Adrenal gland (tissue), 19 donors: ENCODE measurements at places on chromosomes 6 and 20. TPM values are rescaled to one million over a fixed set of nuclear protein-coding genes. Genes with fewer than 3 reads are reported as not detected.
A peak's percentile ranks its signal among the peaks of the same experiment; 100 is the strongest.

GRCh38 chr6:32189742-32190053 is 304 bp downstream of the PBX2 start:
- DNase-seq, result no peak
- peaks cover 16% of the 10 kb centered on the region for H3K4me1 ChIP-seq
- H3K4me3 ChIP-seq, result peak overlapping the region; percentile 65

DNA sequence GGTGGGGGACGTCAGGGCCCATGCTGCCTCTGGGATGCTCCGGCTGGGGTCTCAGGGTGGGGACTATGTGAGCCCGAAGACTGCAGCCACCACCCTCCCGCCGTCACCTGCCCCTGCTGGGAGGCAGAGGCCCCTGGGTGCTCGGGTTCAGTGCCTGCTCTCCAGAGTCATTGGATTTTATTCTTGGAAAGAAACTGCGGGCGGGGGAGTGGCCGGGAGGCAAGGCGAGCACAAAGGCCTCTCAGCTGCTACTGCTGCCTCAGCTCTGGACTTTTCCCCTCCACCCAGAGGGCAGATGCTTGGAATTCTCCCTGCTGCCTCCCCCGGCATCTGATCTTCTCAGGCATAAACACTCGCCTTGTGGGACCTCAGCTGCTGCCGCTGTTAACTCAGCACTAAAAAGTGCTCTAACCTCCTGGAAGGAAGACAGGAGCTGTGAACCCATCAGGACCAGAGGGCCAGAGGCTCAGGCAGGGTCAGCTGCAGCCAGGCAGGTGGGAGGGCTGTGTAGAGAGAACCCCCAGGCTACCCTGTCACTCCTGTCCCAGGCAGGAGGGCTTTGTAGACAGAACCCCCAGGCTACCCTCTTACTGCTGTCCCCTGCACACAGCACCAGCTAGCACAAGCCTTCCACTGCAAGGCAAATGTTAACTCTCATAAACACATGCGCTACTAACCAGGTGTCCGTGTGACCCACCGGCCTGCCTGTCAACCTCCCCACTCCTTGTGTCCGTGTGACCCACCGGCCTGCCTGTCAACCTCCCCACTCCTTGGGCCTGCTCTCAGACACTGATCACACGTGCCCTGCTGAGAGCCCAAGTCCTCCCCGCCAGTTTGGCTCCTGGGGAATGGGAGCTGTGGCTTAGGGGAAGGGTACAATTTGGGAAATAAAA is 9.4 kb upstream of the FRMD1 start:
- H3K36me3 ChIP-seq, result no peaks in the 10 kb centered on the region
- H3K27ac ChIP-seq, result no peak overlapping the region
- no peak overlapping the region for H3K4me3 ChIP-seq
- DNase-seq, result peak; percentile 21
- H3K27me3 ChIP-seq, result no peaks in the 10 kb centered on the region

CDKN1A gene
- 62.3 TPM for total RNA-seq

ABHD16B gene
- not detected for total RNA-seq

DNA sequence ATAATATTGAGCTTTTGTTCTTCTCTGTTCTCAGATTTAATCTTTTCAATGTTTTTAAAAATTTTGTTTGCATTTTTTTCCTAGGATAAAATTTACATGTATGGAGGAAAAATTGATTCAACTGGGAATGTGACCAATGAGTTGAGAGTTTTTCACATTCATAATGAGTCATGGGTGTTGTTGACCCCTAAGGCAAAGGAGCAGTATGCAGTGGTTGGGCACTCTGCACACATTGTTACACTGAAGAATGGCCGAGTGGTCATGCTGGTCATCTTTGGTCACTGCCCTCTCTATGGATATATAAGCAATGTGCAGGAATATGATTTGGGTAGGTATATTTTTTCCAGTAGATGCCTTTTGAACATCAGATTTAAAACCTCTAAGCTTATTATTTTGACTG is 89.8 kb downstream of the ATRN start:
- no peak overlapping the region for H3K27ac ChIP-seq
- no peaks in the 10 kb centered on the region for H3K27me3 ChIP-seq
- no peak overlapping the region for H3K4me3 ChIP-seq
- H3K4me1 ChIP-seq, result peaks cover 5% of the 10 kb centered on the region
- DNase-seq, result no peak

DNA sequence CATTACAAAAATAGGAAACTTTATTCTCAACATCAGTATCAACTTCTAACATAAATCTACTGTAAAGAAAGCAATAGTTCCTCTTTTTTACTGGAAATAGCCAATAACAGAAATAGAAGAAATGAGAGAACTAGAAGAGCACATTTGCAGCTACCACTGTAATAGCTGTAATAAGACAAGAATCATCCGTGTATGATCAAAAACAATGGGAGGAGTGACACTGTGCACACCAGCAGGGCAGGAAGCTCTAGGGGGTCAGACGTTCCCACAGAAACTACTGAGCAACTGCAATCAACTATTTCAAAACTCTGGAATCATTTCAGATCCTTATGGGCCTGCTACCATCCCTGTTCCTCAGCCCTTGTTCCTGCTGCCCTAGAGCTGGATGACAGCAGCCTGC is 43.7 kb downstream of the NINL start:
- H3K4me3 ChIP-seq, result no peak overlapping the region
- peaks cover 27% of the 10 kb centered on the region for H3K4me1 ChIP-seq
- H3K27me3 ChIP-seq, result no peaks in the 10 kb centered on the region

GRCh38 chr6:21610341-21610740 is 16.8 kb downstream of the SOX4 start:
- no peak overlapping the region for H3K27ac ChIP-seq
- H3K36me3 ChIP-seq, result no peaks in the 10 kb centered on the region
- H3K27me3 ChIP-seq, result no peaks in the 10 kb centered on the region
- no peaks in the 10 kb centered on the region for H3K4me1 ChIP-seq
- DNase-seq, result no peak
- no peak overlapping the region for H3K4me3 ChIP-seq

- H3K4me1 ChIP-seq, result no peaks in the 10 kb centered on the region
- H3K36me3 ChIP-seq, result no peaks in the 10 kb centered on the region
- no peak overlapping the region for H3K27ac ChIP-seq
These were observed 31.6 kb downstream of the GSTA2 start for GRCh38 chr6:52731719-52732118.

GRCh38 chr6:152368751-152369624 is 268.2 kb downstream of the SYNE1 start:
- H3K36me3 ChIP-seq, result no peaks in the 10 kb centered on the region
- H3K27me3 ChIP-seq, result no peaks in the 10 kb centered on the region
- peak; percentile 63 for DNase-seq
